ENCODE measurements at places on chromosomes 13 and 19.

DNA sequence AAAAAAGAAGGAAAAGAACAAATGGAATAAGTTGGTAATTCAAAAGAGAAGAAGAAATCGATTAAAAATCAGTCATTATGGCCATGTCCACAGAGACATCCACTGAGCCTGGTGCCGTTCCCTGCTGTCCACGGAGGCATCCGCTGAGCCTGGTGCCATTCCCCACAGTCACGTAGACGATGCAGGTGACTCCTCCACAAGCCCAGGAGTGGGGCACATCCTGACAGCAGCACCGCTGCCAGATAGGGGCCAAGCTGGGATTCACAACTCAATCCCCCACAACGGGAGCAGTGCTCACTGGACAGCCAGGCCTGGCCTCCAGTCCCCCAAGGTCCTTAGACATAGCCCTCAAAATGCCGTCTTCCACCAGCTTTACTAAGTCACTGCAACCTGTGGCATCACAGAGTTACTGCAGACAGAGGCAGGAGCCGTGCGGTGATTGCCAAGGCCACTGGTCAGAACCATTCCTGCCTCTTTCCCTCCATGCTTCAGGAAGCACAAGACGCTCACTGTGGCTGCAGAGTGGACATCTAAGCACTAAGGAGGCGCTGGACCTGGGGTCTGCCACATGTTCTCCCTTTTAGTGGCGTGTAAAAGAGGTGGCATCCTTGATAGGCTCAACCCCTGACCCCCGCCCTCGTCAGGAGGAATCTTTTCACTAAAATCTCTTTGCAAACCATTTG, 131.5 kb upstream of the SPACA7 start:
- no peak for DNase-seq

DNA sequence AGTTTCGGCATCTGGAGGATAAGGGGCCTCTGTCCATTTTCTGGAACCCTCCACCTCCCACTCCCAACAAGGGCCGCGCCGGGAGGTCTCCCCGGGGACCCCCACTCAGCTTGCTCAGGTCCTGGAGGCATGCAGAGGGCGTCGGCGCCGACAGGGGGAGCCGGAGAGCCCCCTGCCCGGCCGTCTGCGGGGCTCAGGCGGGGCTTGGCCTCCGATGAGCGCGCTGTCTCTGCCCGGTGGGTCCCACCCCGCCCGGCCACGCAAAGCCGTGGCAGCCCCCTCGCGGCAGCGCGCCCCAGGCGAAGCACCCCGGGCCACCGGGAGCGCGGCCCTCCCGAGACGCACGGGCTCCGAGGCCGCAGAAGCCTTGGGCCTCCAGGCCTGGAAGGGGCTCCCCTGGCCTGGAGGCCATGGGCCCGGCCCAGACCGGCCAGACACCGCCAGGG, 149.7 kb upstream of the ZNF536 start:
- no peak for DNase-seq

- DNase-seq, result no peak
Measured at GRCh38 chr13:109309625-109310363, 476.6 kb downstream of the IRS2 start.

GRCh38 chr13:36914648-36915047, 5.4 kb downstream of the SMAD9 start:
- no peak for DNase-seq

DNA sequence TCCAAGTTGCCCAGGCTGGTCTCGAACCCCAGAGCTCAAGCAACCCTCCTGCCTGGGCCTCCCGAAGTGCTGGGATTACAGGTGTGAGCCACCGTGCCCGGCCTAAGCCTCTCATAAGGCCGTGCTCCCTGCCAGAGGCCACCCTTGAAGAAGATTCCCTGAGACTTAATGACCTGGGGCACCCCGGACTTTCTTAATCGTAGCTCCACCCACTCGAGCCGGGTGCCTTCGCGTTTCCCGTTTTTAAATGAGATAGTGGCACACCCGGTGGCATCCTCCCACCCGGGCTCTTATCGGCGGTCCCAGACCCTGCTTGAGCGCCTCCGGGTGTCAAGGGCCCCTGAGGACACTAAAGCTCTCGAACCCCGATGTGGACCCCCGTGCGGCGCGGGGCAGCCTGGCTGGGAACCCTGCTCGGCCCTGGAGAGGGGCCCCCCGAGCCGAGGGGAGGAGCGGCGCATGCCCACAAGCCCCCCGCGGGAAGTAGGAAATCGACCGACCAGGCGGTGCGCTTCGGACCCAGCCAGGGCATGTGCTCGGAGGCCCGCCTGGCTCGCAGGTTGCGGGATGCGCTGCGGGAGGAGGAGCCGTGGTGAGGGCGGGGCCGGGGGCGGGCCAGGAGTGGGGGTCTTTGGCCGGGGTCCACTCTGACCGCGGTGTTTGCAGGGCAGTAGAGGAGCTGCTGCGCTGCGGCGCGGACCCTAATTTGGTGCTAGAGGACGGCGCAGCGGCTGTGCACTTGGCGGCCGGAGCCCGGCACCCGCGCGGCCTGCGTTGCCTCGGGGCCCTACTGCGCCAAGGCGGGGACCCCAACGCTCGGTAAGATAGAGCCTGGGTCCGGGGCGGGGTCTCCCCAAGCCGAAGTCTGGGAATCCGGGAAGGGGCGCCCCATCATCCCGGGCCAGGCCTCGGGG, at the start of gene ANKLE1:
Gene ANKLE1 (plus strand): TSS at position 511 of the 914 bp plus-strand sequence. CDS start 20 bp downstream, at position 531.
- DNase-seq, result no peak

DNA sequence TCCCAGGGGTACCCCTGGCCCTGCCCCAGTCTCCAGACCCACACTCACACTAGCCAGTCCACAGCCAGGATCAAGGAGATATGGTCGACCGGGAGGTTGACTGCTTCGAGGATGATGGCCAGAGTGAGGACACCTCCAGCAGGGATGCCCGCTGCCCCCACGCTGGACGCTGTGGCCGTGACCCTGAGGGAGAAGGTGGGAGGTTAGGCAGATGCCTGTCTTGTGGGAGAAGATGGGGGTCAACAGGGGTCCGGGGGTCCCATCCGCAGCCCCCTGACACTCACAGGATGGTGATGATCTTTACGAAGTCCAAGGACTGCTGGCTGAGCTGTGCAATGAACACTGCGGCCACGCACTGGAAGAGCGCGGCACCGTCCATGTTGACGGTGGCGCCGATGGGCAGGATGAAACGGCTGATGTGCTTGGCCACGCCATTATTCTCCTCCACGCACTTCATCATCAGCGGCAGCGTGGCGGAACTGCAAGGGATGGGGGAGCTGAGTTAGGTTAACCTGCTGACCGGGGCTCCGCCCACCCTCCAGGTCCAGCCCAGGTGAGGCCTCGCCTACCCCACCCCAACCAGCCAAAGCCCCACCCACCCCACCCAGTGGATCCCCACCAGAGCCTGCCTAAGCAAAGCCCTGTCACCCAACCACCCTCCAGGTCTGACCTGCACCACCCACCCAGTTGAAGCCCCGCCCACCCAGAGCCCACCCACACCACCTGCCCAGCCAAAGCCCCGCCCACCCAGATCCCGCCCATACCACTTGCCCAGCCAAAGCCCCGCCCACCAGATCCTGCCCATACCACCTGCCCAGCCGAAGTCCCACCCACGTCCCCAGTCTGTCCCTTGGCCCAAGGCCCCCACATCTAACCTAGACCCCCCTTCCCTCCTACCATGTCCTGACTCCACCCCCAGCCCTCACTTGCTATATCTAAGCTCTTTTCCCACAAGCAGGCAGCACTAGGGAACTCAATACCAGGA, 11.2 kb downstream of the SLC1A5 start:
- no peak for DNase-seq

DNA sequence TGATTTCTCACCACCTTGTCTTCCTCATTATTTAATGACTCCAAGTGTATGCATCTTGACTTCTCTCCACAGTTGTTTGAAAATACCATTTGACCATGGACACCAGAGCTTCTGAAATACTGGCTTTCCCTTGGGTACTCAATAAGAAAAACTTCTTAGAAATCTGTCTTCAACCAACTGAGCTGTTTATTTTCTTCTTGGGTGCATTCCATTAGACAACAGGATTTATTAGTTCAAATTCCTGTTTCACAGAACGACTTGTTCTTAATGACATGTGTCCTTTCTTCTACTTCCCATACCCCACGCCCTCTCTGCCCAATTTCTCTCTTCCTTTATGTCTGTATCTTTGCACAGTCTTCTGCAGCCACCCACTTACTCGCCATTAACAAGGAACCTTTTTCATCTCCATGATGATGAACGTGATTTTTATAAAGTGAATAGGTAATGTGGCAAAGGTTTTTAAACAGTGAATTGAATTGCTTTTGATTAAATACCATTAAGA, 11.3 kb upstream of the ITM2B start:
- no peak for DNase-seq

DNA sequence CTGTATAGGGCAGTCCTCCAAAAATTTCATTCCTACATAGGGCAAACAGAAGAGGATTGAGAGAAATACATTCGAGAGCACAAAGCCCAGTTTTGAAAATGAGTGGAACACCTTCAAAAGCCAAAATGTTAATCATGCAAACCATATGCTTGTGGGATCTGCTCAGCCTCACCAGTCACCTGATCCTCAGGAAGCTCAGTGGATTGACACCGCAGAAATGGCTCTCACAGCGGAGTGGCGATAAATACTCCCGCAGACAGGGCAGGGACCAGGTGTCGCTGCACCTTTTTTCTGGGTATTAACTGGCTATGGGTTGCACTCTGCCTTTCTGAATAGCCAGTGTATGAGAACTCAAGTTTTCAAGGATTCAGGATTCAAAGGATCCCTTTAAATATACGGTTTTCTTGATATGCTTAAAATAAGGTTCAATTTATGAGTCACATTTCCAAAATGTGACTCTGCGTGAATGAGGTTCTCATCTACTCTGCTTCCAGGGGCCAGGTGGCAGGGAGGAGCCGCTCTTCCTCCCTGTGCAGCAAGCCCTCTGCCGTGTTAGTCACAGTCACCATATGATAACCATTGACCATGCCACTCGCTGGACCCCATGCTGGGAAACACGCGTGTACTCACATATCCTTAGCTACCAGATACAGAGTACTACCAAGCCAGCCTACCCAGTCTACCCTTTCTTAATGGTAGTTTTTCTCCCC, 18.3 kb upstream of the DHRS12 start:
- no peak for DNase-seq

- DNase-seq, result no peak
Measured at GRCh38 chr13:99257291-99257690, 888 bp downstream of the GPR18 start.

GRCh38 chr19:56834564-56835375, 5.8 kb downstream of the PEG3 start:
- DNase-seq, result no peak

DNA sequence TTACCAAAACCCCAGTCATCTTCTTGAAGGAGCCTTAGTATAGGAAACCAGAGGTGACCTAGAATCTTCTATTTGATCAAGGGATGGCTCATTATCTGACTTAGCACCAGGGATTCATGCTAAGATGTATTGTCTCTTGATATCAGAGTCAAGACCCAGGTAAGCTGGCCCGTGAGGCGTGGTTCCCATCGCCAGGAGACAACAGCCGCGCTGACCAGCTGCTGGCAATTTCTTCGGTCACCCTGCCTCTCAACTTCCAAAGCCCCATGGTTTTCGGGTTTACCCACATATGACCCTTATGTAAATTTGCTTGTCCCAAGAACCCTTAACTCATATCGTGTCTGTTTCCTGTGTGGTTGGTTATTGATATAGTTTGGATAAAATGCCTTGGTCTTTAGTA, 77.7 kb upstream of the VSTM2B start:
- DNase-seq, result no peak

DNA sequence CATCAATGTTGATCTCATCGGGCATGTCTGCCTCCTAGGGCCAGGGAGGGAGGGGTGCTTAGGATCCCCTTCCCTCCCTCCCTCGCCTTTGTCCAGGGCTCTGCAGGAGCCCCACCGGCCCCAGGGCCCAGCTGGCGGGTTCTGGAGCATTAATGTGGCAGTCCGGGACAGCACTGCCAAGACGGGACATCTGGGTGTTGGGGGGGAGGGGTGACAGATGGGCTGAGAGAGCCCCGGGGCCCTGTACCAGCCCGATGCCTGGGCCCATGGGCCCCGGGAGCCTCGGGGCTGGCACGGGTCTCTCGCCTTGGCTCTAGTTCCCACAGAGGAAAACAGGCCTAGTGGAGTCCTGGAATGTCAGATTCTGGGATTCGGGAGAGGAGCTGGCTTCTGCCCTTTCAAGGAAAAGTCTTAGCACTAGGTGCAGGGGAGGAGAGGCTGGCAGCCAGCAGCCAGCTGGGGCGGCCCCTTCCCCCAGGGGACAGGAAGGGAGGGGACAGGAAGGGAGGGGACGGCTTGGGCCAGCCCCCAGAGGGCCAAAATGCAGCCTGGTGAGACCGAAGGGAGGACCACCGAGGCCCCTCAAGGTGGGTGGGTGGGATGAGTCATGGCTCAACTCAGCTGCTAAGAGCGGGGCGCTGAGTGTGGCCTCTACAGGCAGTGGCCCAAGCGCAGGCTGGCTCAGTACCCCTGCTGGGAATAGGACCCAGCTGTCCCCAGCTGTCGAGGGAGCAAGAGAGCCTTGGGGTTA, 3.1 kb downstream of the PPP1R14A start:
- DNase-seq, result no peak

DNA sequence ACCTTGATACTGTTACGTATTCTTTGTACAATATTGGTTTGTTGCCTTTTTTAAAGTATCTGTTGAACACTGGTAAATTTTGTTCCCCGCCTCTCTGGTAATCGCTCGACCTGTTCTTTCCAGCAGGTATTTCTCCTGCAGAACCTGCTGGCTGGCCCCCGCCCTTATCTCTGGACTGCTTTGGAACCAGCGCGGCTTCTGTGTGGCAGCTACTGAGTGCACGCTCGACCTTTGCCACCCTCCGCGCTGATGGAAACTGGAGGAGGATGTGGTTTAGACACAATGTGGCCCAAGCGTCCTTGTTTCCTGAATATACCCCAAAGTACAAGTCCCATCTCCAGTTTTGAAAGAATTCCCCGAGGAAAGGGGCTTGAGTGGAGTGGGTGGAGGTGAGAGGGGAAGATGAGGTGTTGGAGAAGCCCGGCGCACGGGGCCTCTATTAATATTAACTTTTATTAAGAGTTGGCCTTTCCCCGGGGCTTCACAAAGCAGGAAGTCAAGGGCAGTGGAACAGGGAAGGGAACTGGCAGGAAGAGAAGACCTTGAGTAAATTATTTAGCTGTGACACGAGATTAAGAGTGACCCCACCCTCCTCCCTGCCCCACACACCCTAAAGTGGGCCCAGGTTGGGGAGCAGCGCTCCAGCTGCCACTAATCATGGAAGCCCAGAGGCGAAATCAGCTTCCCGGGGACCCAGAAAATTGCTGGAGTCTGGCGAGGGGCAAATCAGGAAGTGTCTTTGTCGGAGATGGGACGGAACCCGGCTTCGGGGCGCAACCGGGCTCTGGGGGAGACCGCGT, 16.0 kb downstream of the CDX2 start:
- no peak for DNase-seq

All from activated gamma-delta T cell treated with anti-CD3 and anti-CD28 coated beads, Interleukin-2, amount 50 U/mL, for 16 hours (primary cell).